ENCODE measurements at places on chromosomes 13 and 19.
A peak's percentile ranks its signal among the peaks of the same experiment; 100 is the strongest.

GRCh38 chr19:45496349-45496953 lies 396 bp downstream of the RTN2 start:
- peak; percentile 57 for DNase-seq

DNA sequence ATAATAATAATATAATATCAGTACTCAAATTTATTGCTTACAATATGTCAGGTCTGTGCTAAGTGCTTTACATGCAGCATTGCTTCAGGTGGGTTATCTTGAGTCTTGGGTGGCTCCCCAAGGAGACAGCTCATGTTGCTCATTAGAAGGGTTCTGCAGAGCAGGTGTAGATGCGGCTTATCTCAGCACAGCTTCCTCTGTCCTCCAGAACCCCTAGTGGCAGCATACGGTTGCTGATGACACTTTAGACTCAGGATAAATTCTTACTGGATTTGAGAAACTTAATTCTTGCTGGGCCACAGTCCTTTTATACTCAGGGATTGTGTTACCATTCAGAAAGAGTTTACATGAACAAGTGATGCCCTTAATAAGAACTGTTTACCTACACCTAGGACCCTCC lies 8.9 kb downstream of the COG3 start:
- DNase-seq, result no peak

DNA sequence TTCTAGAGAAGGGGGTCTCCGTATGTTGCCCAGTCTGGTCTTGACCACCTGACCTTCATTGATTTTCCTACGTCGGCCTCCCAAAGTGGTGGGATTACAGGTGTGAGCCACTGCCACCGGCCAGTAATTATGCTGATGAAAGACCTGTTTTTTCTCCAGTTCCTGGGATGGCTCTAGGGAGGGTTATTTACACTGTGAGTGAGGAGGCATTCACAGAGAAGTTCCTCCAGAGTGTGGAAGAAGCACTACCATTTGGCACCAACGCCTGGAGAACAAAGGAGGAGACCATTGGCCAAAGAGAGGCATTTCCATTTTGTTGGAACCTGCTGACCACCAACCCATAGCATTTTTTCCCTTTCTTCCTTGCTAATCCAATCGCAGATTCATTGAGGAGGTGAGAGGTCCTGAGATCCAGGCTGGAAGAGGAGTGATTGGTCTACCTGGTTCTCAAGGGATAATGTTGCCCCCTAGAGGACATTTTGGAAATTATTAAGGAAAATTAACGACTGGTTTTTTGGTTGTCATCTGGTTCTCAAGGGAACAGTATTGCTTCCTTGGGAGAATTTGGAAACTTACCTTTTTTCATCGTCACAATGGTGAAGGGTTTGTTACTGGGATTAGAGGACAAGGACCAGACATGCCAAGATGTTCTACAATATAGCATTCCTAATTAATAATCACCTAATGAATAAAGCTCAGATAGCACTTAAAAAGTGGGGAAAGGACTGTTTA lies 5.5 kb upstream of the SAE1 start:
- DNase-seq, result peak; percentile 62

DNA sequence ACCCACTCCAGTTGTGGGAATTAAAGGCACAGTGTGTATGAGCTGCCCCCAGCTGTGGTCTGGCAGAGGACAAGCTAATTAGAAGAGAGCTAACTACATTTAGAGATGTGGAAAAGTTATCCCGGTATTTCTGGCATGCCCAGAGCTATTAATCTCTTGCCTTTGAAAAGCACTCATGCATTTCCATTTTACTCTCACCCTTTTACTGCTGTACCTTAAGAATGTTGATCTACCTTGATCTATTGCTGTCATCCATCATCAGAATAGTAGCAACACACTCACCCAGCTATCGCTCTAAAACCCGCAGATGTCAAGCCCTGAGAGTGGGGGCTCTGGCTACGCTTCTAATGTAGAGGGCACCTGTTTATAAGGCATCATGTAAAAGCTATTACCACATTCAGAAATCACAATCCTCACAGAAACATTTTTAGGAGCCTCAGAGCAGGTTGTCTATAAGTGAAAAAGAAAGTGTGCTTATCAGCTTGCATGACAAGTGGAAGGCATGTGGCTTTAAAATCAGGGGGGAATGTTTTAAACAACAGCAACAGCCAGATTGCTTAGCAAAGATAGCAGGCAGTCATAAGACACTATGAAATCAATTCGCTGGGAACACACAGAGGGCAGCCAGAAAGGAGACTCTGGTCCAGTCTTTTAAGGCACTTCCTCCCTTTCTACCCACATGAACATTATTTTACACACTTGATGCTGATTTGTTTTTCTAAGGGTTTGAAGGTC lies 224.2 kb upstream of the IRS2 start:
- no peak for DNase-seq

- DNase-seq, result peak; percentile 24
Measured at GRCh38 chr19:41870401-41870873, 6.6 kb upstream of the CD79A start.

DNA sequence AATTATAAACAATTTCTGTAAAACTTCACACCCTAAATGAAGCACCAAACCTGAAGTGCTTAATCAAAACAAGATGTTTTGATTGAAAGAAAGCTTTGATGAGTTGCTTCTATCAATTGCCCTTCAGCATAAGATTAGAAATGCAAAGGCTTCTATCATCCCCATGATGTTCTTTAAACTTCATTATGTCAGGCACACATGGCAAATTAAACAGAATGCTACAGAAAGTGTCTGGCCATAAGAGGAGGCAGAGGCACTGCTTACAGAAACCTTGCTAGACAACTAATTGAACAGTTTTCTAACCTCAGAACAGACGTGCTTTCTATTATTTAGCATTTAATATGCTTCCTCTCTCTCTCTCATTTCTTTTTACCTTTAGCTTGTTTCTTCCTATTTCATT lies 228.1 kb downstream of the DCLK1 start:
- no peak for DNase-seq

DNA sequence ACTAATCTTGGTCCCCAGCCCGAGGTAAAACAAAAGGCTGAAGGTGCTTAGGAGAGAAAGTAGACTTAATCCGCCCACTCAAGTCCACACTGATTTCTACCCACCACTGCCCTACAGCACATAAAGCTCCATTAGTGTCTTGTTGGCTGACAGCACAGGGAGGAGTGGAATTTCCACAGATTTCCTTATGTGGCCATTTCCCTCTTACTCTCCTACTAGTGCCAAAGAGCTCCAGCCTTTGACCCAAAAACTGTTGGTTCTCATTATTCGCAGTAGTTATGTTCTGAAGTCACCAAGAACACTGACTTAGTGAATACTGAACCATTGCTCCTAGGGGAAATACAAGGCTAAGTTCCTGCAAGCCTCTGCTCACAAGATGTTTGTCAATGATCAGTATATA lies 61.2 kb downstream of the RAB20 start:
- no peak for DNase-seq

GRCh38 chr13:108963846-108964600 lies 334.6 kb downstream of the MYO16 start:
- peak; percentile 41 for DNase-seq

GRCh38 chr19:29393915-29394460 lies 131.8 kb upstream of the VSTM2B start:
- DNase-seq, result no peak

DNA sequence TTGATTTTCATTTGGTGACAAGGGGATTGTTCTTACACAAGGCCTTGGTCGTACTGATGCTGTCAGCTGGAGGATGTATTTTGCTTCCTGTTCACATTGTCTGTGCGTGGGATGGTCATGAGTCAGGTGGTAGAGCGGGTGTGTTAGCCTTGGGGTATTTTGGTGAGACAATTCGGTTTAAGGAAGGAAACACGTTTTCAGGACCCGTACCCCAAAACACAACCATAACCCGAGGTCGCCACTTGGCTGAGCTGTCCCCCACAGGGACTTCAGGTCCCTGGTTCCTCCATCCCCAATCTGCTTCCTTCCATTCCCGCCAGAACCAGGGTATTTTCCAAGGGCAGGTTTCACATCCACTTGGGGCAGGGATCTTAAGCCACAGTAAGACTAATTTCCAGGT lies 15.0 kb downstream of the MYO9B start:
- DNase-seq, result no peak

- peak; percentile 90 for DNase-seq
Measured at GRCh38 chr19:4988770-4989251, 19.9 kb downstream of the KDM4B start.

DNA sequence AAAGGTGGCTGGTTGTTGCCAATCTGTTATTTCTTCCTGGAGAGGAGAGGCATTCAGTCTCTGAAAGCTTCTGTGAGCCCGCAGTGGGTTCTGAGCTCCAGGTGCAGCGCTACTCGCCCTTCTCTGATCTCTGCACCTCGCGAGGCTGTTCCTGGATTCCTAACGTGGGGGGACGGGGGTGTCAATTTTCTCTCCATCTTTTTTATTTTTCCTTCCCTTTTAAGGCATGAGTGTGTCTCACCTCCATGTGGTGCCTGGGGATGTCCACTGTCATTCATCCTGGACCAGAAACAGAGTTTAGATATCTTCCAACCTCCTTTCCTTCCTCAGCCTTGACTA lies 626 bp downstream of the ZNF233 start:
- peak; percentile 14 for DNase-seq

DNA sequence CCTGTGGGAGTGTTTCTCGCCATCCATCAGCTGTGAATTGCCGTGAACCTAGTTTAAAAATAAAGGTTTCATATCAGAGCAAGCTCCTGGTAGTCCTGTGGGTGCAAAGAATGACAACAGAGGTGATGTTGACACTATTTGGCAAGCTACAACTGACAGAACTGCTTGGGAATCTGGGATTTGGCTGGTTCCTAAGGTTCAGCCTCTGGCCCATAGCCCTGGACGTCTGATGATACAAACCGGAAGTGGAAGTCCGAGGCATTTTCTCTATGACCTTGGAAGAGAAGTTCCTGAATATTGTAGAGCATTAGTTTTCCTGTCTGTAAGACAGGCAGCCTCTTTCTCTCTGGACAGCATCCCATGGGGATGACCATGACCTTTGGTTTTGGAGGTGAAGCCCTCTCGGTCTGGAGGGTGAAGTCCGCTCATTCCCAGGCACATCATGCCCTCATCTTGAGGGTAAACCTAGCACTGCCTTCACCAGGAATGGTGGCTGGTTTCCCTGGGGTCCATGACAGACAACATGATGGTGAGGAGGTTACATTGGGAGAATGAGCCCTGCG lies 29.1 kb downstream of the GATAD2A start:
- peak; percentile 87 for DNase-seq

DNA sequence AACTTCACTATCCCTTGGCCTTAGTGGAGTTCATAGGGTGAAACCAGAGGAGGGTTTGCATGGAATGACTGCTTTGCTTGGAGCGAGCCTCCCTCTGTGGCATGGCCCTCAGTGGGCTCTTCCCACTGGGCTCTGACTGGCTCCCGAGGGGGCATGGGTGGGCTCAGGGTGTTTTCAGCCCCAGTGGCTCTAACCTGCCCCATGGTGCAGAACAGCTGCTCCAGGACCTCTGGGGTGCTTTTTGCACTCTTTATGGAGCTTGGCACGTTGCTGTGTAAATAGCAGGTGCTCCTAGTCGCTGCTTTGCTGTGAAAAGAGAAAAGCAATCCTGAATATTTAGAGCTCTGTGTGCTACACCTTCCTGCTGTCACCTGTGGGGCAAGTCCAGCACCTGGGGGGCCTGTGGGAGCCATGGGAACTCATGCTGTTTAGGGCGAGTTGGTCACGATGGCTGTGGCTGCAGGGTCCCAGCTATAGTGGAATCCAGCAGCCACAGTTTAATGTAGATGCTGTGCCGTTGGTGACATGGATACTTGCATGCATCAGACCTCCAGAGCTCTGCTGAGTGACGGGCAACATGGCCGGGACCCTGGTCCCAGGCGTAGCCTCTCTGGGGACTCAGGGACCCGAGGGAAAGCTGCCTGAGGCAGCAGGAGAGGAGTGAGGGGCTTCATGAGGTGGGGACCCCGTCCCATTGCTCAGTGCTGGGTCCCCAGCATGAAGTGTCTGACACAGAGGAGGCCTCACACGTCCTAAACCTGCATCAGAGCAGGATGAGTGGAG lies 14.3 kb upstream of the MCF2L start:
- DNase-seq, result no peak

- no peak for DNase-seq
Measured at GRCh38 chr13:110469597-110469996, 91.9 kb downstream of the RAB20 start.

DNA sequence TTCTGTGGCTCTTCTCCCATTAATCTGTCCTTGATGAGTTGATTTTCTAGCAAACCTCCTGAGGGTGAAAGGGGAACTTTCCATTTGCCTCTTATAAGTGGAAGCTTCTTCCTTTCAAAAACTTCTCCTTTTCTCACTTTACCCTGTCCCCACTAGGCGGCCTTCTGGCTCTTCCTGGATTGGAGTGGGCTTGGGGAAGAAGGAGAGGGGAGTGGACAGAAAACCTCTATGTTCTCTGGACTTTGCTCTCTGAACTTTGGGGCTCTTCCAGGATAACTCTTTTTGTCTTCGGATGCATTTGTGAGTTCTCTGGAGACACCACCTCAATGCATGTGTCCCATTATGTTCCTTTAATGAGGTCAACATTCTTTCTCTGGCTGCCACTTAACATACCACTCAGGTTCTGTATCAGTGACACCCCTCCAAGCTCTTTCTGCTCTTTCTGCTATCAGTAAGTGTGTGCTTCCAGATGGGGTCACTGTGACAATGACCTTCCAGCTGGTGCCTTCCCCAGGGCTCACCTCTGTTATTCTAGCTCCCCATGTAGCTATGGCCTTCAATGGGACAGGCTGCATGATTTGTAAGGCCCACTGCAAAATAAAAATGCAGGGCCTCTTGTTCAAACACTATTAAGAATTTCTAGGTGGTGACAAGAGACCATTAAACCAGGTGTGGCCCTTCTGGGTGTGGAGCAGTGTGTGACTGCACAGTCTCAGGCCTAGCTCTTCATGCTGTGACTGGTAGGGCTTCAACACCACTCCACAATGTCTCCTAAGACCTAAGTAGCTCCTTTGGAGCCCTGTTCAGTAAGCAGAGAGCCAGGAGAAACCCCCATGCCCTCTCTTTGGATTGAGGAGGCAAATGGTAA lies 389.2 kb downstream of the EFNB2 start:
- no peak for DNase-seq

- no peak for DNase-seq
Measured at GRCh38 chr13:88136098-88136790, 465.1 kb downstream of the SLITRK5 start.

DNA sequence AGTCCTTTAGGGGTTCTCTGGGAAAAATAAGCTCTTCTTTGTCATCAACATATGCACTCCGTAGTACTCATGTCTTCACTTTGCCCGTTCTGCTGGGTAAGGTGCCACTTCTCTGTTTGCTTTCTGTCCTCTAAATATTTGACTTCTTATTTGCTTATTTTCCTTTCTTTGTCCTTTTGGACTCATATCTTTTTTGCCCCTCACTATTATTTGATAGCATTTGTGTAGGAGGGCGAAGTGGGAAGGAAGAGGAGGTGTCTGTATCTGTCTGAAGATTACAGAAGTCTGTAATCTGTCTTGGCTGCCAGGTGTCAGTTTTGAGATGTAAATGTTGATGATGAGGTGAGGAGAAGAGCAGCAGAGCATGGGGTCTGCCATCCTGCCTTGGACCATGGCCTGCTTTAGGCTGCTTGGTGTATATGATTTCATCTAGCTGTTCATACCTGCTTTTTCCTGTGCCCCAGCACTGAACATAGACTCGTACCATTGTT lies 30.8 kb downstream of the USPL1 start:
- no peak for DNase-seq

GRCh38 chr19:2365201-2365970 lies 5.3 kb downstream of the TMPRSS9 start:
- no peak for DNase-seq

- DNase-seq, result no peak
Measured at GRCh38 chr13:71831716-71832115, 35.3 kb downstream of the DACH1 start.

All from AG20443 (cell line).